ENCODE measurements at places on chromosomes 16 and 17.

- no peak for DNase-seq
These were observed 22.0 kb downstream of the WNT3 start for GRCh38 chr17:46796524-46796923.

- peak; percentile 79 for DNase-seq
These were observed 20.6 kb downstream of the MYL4 start for GRCh38 chr17:47229535-47230443.

DNA sequence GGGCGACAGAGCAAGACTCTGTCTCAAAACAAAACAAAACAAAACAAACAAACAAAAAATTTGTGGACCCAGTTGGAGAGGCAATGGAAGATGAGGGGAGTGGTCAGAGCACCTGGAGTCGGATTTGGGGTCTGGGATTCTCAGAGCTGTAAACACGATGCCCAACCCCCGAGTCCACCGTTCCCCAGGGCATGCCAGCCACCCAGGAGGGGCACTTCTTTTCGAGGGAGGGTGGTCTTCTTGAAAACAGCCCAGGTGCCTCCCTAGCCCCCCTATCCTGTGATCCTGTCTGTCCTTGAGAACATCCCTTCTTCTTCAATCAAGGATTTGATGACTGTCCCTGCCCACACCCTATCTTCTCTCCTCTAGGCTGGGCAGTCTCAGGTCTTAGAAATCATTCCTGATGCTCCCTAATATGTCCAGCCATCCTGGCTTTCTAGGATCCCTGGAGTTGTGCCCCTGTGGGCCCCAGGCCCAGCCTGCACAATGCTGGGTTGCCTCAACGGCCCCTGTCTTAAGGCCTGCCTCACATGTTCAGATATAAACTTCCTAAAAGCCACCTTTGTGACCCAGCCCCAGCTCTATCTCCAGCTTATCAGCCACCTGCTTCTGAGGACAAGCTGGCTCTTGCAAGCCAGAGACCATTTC lies 3.1 kb upstream of the SLC13A2 start:
- DNase-seq: no peak

DNA sequence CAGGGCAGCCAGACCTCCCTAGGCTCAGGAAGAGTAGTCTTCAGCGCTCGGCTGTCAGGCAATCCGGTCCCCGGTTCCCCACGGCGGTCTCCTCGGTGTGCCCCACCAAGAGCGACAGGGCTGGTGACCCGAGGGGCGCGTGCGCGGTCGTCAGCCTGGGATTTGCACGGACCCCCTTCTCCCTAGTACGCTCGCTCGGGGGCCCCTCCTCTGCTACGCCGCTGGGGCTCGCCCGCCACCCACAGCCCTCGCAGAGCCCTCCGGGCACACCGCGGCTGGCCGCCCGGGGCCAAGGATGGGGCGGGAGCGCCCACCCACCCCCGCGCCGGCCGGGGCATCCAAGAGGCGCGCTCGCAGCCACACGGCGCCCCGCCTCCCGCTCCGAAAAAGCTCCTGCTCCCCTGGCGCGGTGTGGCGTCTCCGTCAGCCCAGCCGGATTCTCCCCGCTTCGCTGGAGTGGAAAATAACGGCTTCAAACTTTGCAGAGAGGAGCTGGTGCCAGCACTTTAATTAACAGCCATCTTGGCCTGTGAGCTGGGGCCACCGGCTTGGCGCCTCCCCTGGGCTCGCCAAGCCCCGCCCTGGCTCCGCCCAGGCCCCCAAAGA lies 2.1 kb upstream of the C1QL1 start:
- DNase-seq: no peak

GRCh38 chr16:73048292-73049080 lies 558 bp upstream of the ZFHX3 start:
- no peak for DNase-seq

GRCh38 chr16:35754391-35755369 lies 2295.3 kb downstream of the TP53TG3F start:
- DNase-seq: no peak

DNA sequence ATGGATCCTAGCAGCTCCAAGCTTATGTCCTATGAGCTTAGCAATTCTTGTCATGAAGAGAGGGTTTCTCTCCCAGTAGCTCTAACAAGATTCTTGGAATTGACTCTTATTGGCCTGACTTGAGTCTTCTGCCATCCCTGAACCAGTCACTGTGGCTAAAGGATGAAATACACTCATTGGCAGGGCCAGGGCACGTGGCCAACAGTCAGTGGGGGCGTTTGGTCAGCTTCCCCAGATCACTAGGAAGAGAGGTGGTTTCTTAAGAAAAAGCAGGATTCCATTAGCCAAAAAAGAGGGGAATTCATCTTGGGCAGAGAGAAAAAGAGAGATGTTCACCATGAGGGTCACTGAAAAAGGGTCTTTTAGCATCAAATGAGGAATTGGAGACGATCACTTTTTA lies 363.2 kb downstream of the SNX29 start:
- no peak for DNase-seq

GRCh38 chr17:64732336-64733006 lies 70.4 kb upstream of the SMURF2 start:
- no peak for DNase-seq

DNA sequence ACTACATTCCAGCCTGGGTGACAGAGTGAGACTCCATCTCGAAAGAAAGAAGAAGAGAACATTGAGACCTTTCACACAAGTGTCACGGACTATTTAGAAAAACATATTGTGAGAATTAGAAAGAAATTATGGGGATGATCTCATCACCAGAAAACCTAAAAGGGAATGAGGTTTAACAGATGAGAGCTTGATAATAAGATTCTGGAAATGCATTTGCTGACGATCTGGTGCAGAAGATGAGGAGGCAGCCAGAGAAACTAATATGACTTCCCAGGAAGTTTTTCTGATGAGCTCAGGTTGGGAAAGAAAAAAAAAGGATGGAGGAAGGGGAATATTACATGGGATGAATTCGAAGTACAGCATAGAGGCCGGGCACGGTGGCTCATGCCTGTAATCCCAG lies 10.8 kb upstream of the APOH start:
- DNase-seq: no peak

GRCh38 chr16:19559242-19559910 lies 3.9 kb downstream of the VPS35L start:
- peak; percentile 51 for DNase-seq

DNA sequence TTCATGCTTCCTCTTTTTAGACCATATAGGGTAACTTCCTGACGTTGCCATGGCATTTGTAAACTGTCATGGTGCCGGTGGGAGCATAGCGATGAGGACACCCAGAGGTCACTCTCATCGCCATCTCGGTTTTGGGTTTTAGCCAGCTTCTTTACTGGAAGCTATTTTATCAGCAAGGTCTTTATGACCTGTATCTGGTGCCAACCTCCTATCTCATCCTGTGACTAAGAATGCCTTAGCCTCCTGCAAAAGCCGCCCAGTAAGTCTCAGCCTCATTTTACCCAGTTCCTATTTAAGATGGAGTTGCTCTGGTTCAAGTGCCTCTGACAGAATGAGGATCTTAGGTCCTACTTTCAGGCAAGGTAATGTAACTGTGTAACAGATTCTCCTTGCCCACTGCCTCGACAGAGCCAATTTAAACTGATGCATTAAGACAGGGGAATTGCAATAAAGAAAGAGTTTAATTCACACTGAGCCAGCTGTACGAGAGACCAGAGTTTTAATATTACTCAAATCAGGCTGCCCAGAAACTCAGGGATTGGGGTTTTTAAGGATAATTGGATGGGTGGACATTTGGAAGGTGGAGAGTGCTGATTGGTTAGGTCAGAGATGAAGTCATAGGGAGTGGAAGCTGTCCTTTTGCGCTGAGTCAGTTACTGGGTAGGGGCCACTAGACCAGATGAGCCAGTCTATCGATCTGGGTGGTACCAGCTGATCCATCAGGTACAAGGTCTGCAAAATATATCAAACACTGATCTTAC lies 59.9 kb upstream of the ATF7IP2 start:
- no peak for DNase-seq

DNA sequence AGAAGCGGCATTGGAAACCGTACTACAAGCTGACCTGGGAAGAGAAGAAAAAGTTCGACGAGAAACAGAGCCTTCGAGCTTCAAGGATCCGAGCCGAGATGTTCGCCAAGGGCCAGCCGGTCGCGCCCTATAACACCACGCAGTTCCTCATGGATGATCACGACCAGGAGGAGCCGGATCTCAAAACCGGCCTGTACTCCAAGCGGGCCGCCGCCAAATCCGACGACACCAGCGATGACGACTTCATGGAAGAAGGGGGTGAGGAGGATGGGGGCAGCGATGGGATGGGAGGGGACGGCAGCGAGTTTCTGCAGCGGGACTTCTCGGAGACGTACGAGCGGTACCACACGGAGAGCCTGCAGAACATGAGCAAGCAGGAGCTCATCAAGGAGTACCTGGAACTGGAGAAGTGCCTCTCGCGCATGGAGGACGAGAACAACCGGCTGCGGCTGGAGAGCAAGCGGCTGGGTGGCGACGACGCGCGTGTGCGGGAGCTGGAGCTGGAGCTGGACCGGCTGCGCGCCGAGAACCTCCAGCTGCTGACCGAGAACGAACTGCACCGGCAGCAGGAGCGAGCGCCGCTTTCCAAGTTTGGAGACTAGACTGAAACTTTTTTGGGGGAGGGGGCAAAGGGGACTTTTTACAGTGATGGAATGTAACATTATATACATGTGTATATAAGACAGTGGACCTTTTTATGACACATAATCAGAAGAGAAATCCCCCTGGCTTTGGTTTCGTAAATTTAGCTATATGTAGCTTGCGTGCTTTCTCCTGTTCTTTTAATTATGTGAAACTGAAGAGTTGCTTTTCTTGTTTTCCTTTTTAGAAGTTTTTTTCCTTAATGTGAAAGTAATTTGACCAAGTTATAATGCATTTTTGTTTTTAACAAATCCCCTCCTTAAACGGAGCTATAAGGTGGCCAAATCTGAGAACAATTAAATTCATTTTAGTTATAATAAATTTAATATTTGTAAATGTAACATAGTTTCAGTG lies 1.7 kb downstream of the HEXIM1 start:
- DNase-seq: no peak

DNA sequence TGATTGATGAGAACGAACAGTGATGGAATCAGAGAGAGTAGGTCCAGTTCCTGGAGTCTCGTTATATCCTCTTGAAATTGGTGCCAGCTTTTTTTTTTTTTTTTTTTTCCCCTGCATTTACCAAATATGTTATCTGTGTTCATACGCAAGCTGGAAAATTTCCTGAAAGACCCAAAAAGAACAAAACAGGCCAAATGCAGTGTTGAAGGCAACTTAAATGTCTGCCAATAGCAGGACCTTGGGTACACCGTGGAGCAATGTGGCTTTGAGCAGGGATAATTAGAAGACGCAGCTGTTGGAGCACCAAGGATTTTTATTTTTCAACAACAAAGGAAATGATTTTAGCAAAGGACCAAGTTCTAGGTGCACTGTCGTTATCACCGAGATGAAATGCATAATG lies 105.0 kb downstream of the ABCC6 start:
- DNase-seq: no peak

DNA sequence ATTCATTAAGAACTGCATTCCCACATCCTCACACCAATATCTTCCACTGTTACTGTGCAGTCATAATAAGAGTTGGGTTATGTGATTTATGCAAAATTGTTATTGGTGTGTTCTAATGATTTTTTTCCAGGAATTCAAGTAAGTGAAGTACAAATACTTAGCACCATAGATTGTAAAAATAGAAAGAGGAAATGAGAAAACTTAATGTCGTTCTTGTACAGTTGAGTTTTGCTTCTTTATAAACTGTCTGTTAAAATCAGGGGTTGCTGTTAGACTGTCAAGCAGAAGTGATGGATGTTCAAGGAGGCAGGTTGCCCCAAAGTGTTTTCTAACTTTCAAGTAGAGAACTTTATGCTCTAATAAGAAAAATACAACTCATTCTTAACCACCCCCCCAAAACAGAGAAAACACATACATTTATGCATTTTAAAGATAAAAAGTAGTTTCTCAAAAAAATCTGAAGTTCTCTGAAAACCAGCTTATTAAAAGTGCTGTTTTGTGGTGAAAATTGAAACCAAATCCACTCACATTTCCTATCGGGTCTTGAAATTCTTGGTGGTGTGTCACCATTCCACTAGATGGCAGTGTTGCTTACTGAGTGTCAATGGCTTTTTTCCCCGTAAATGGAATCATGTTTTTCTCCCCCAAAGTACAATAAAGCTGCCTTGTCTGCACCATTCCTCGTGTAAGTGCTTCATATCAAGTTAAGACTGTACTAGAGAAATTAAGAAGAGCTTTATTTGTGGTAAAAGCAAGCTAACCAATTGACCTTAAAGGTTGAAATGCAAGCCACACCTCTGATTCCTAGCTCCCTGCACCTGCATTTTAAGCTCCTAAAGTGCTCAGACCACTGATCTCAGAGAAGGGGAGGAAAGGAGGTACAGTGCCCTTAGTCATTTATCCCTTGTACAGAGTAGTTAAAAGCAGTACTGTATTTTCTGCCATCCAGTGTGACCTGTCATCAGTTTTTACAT lies 4.7 kb upstream of the IGSF6 start:
- peak; percentile 63 for DNase-seq

DNA sequence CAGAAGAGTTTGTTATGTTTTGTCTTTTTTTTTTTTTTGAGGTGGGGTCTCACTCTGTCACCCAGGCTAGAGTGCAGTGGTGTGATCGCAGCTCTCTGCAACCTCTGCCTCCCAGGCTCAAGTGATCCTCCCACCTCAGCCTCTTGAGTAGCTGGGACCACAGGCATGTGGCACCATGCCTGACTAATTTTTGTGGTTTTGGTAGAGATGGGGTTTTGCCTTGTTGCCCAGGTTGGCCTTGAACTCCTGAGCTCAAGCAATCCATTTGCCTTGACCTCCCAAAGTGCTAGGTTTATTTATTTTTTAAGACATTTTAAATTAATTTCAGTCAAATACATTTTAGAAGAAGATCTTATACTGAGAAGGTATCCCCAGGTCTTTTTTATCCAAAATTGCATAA lies 366.7 kb downstream of the KCNJ2 start:
- DNase-seq: no peak

- no peak for DNase-seq
These were observed 11.1 kb upstream of the NPTX1 start for GRCh38 chr17:80487511-80487910.

DNA sequence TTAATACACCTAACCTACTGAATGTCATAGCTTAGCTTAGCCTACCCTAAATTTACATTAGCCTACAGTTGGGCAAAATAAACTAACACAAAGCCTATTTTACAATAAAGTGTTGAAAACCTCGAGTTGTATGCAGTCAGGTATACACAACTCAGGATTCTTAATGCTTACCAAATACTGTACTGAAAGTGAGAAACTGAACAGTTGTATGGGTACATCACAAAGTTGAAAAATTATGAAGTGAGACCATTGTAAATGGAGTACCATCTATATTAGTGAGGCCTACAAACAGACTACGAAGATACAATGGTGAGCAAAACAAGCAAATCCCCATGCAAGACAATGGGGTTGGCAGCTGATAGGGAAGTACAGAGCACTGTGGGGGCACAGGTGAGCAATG lies 79.7 kb downstream of the VAT1L start:
- DNase-seq: no peak

- DNase-seq: no peak
These were observed 7.4 kb upstream of the PPP1R9B start for GRCh38 chr17:50157891-50158290.

GRCh38 chr16:19718624-19718965 lies 524 bp downstream of the IQCK start:
- no peak for DNase-seq
